Activated T-helper 1 cell treated with Interleukin-2 at 50 U/mL for 16 hours (primary cell): ENCODE measurements at places on chromosomes 11 and 22.
A peak's percentile ranks its signal among the peaks of the same experiment; 100 is the strongest.

GRCh38 chr11:111001081-111001430 lies 244.5 kb upstream of the POU2AF2 start:
- no peak for DNase-seq

- DNase-seq: peak; percentile 69
Observed at GRCh38 chr11:10293423-10294289, at the start of gene SBF2. SBF2 (minus strand) TSS chr11:10294219; CDS start chr11:10294069, 150 bp downstream.

DNA sequence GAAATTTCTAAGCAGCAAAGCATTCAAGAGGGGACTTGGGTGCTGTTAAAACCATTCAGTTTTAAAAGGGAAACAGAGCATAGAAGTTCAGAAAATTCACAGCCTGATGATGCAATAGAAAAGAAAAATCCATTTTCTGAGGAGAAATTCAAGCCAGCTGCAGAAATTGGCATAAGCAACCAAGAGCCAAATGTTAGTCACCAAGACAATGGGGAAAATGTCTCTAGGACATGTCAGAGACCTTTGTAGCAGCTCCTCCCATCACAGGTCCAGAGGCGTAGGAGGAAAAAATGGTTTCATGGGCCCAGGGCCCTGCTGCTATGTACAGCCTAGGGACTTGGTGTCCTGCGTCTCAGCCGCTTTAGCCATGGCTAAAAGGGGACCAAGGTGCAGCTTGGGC lies 5.5 kb upstream of the IRAG1 start:
- no peak for DNase-seq

DNA sequence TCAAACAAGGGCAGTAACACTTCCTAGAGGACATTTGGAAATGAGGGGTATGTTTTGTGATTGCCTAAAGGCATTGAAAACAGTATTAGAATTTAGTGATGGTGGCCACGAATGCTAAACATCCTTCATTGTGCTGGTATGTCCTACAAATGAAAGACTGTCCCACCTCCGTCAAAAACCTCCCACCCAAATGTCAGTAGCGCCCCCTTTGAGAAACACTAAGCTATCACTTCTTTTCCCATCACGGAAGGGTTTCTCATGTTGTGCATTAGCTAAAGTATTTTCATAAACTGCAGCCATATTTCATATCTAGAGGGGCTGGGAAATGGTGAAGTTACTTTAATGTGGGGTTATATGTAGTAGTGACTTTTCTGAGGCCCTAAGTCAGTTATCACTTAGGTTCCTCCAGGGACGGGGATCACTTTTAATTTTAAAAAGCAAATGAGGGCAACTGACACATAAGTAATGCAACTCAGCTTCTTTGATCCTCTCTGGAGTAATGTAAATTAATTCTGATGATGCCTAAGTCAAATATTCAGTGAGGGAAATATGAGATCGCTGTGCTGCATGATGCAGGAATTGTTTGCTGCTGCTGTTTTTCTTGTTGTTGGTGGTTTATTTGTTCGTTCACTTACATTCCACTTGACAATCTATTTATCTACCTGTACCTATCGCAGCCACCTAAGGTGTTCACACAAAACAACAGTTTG lies 1403.4 kb upstream of the TENM4 start:
- DNase-seq: no peak
